Activated T-helper 17 cell treated with anti-CD3 and anti-CD28 coated beads, Interleukin-2, amount 50 U/mL, for 72 hours (primary cell): ENCODE measurements at places on chromosomes 3 and 15.

DNA sequence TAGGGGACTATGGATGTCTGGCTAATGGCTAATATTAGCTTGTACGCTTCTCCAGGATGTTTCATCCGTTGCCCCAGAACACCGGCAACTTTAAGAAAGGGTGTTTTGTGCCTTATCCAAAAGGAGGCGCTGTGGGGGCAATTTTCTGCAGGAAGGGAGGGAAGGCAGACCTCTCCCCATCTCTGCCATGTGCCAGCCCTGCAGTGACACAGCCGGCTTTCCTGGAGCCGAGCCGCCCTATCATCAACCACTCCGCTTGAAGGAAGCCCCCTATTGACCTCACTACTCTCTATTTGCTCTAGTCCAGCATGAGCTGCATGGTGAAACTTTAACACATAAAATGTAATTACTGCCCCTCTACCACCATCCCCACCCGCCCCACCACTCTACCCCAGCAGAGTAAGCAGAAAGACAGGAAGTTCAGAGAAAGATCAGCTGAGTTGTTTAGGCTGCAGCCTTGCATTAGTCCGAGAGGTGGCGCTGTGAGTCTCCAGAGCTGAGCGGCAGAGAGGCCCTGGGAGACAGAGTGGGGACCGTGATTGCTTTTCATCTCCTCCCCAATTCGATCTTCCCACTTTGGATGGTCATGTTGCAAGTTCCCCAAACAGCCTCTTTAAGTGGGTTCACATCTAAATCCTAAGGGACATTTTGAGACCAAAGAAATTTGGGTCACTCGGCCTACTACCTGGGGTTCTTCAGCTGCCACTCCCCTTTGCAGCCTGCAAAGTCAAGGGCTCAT is 24.5 kb upstream of the RAD18 start:
- H3K27me3 ChIP-seq, result no peaks in the 10 kb centered on the region
- no peaks in the 10 kb centered on the region for H3K36me3 ChIP-seq
- H3K4me1 ChIP-seq, result no peaks in the 10 kb centered on the region
- H3K27ac ChIP-seq, result no peak overlapping the region

GRCh38 chr3:54999159-54999558 is 71.3 kb upstream of the LRTM1 start:
- H3K4me3 ChIP-seq, result no peak overlapping the region
- H3K27ac ChIP-seq, result no peak overlapping the region
- H3K27me3 ChIP-seq, result no peaks in the 10 kb centered on the region
- H3K4me1 ChIP-seq, result no peaks in the 10 kb centered on the region

- no peaks in the 10 kb centered on the region for H3K27me3 ChIP-seq
- H3K4me1 ChIP-seq, result no peaks in the 10 kb centered on the region
- H3K4me3 ChIP-seq, result no peak overlapping the region
- peak overlapping the region; percentile 43 for H3K27ac ChIP-seq
- H3K36me3 ChIP-seq, result no peaks in the 10 kb centered on the region
Measured at GRCh38 chr15:31275331-31276262, 51.0 kb upstream of the KLF13 start.

DNA sequence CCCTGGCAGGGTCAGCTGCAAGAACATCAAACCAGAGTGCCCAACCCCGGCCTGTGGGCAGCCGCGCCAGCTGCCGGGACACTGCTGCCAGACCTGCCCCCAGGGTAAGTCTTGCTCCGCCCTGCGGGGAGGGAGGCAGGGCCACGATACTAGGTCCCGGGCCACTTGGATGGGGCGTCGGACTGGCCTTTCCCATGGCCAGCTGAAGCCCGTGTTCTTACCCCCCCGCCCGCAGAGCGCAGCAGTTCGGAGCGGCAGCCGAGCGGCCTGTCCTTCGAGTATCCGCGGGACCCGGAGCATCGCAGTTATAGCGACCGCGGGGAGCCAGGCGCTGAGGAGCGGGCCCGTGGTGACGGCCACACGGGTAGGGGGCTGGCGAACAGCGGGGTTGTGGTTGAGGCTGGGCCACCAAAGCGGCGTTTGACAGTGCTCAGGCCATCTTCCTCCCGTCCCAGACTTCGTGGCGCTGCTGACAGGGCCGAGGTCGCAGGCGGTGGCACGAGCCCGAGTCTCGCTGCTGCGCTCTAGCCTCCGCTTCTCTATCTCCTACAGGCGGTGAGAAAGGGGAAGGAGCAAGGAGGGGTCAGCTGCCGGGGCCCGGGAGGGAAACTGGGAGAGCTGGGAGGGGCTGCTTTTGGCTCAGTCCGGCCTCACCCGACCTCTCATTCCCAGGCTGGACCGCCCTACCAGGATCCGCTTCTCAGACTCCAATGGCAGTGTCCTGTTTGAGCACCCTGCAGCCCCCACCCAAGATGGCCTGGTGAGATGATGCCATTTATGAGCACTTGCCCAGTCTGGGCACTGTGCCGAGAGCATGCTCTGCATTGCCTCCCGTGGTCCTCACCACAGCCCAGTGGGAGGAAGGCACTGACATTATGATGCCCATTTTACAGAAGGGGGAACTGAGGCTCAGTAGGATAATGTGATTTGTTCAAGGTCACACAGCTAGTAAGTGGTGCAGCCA is 1.7 kb downstream of the CHRD start:
- no peak overlapping the region for H3K27ac ChIP-seq
- no peaks in the 10 kb centered on the region for H3K36me3 ChIP-seq
- H3K4me1 ChIP-seq, result no peaks in the 10 kb centered on the region
- peaks cover 43% of the 10 kb centered on the region for H3K27me3 ChIP-seq
- H3K4me3 ChIP-seq, result peak overlapping the region; percentile 49
- ATAC-seq, result peak; percentile 13

DNA sequence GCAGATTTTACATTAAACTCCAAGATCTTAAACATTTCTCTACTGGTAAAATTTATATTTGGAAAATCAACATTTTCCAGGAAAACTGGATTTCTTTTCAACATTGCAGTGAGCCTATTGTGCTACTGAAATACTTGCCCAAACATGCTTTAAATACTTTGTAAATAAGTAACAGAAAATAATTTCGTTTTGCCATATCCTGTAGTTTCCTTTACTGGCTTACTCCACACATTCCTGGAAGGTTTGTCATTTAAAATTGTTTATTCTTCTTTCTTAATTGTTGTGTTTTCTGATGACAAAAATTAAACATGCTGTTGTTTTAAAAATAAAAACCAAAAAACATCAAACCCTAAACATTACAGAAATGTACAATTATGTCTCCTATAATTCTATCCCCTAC is 22.0 kb downstream of the ACAD11 start:
- ATAC-seq, result no peak
- H3K27ac ChIP-seq, result no peak overlapping the region

GRCh38 chr3:66639809-66640356 is 139.1 kb upstream of the LRIG1 start:
- no peaks in the 10 kb centered on the region for H3K36me3 ChIP-seq
- H3K27me3 ChIP-seq, result no peaks in the 10 kb centered on the region
- no peak overlapping the region for H3K4me3 ChIP-seq
- ATAC-seq, result no peak
- H3K4me1 ChIP-seq, result no peaks in the 10 kb centered on the region

DNA sequence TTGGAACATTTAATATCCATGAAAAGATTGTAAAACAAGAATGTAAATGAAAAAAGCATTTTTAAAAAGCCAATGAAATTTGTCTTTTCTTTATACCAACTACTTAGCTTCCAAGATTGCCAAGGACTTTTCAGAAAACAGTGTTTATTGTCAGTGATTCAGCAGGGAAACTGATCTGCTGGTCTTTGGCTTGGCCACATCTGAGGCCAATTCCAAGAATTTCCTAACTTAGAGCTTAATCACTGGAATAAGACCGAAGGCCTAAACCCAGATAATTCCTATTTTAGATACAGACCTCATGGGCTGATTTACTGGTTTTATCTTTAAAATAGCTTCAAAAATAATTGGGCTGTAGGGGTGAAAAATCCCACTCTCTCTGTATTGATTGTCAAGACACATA is 260.5 kb upstream of the RORA start:
- no peak overlapping the region for H3K27ac ChIP-seq
- ATAC-seq, result no peak
- H3K4me3 ChIP-seq, result no peak overlapping the region
- no peaks in the 10 kb centered on the region for H3K36me3 ChIP-seq
- no peaks in the 10 kb centered on the region for H3K4me1 ChIP-seq

- no peaks in the 10 kb centered on the region for H3K36me3 ChIP-seq
- ATAC-seq, result no peak
- H3K4me1 ChIP-seq, result no peaks in the 10 kb centered on the region
Measured at GRCh38 chr3:77412584-77412983, 372.7 kb downstream of the ROBO2 start.

DNA sequence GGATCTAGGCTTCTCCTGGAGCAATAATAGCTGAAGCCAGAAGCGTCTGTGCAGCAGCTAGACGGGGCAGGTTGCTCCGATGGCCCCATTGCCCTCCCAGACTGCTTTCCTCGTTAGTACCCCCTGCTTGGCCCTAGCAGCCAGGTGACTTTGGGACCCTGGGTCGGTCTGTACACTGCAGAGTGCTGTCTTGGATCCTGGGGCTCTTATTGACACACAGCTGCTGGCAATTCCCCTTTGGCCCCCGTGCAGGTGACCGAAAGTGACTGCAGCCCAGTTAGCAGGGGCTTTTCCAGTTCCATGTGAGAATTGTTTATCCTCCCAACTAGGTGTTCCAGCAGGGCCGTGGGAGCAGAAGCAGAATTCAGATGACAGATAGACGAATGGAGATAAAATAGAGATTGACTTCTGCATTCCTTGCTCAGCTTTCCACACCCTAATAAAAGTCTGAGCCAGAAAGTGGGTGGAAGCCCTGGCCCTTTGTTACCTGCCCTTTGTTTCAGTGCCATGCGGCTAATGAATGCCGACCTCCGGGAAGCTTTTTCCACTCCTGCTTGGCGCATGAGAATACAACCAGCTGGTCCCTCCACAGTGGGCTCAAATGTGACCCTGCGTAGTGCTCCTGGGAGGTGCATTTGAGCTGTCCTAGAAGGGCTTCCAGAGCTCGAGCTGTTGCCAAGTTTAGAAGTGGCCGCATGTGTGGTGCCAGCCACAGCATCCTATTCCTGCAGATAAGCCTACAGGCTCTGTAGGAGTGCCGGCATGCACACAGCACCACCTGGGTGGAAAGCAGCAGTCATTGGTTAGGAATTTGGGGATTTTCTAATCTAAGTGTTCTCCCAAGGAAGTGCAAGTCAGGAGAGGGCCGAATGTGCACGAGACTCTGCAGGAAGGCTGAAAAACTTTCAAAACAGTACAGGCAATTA is 94.4 kb downstream of the SLCO3A1 start:
- peaks cover 51% of the 10 kb centered on the region for H3K4me1 ChIP-seq
- H3K36me3 ChIP-seq, result no peaks in the 10 kb centered on the region
- H3K27ac ChIP-seq, result no peak overlapping the region
- no peak overlapping the region for H3K4me3 ChIP-seq

DNA sequence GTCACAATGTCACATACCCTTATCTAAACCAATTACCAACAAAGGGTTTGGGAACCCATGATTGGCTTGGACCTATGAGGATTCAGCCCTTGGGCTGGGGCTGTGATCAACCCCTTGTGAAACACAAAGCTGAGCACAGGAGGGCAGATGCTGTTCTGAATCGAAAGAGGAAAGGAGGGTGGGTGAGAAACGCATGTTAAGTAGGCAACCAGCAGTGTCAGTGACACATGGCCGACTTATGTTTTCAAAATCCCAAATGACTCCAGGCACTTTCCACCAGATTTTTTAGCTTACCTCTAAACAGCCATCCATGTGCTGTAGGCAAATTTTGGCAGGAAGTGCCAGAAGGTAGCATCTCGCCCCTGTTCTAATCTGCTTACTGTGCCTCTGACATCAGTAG is 34.1 kb upstream of the KLHL25 start:
- H3K4me3 ChIP-seq, result no peak overlapping the region
- H3K27ac ChIP-seq, result no peak overlapping the region
- ATAC-seq, result no peak
- no peaks in the 10 kb centered on the region for H3K36me3 ChIP-seq

DNA sequence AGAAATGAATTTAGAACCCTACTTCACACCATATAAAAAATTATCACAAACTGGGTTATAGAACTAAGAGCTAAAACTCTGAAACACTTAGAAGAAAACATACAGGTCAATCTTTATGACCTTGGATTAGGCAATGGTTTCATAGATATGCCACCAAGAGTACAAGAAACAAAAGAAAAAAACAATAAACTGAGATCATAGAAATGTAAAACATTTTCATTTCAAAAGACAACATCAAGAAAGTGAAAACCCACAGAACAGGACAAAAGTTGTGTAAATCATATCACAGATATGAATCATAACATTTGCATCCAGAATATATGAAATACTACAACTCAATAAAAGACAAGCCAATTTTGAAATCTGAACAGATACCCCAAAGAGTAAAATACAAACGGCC is 72.4 kb downstream of the TBL1XR1 start:
- H3K4me3 ChIP-seq, result peak overlapping the region; percentile 10
- H3K4me1 ChIP-seq, result peaks cover 56% of the 10 kb centered on the region
- H3K27ac ChIP-seq, result no peak overlapping the region
- peak; percentile 80 for ATAC-seq
- no peaks in the 10 kb centered on the region for H3K27me3 ChIP-seq
- H3K36me3 ChIP-seq, result peaks cover 22% of the 10 kb centered on the region

DNA sequence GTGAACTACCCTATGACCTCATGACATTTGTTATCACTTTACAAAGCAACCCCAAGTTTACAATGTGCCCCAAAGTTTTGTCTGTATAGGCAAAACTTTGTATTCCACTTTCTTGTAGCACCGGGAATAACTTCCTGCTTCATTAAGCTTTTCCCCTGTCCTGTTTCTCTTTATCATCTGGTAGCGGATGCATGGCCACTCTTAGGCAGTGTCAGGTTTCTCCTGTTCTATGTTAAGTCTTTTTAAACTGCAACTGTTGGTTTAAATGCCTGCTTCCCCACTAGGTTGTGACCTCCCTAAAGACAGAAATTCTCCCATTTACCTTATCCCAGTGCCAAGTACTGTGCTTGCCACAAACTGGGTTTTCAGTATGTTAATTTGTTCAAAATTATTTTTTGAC is 433.6 kb upstream of the DPH6 start:
- H3K27me3 ChIP-seq, result no peaks in the 10 kb centered on the region
- H3K36me3 ChIP-seq, result no peaks in the 10 kb centered on the region
- no peaks in the 10 kb centered on the region for H3K4me1 ChIP-seq
- no peak overlapping the region for H3K4me3 ChIP-seq
- no peak for ATAC-seq

DNA sequence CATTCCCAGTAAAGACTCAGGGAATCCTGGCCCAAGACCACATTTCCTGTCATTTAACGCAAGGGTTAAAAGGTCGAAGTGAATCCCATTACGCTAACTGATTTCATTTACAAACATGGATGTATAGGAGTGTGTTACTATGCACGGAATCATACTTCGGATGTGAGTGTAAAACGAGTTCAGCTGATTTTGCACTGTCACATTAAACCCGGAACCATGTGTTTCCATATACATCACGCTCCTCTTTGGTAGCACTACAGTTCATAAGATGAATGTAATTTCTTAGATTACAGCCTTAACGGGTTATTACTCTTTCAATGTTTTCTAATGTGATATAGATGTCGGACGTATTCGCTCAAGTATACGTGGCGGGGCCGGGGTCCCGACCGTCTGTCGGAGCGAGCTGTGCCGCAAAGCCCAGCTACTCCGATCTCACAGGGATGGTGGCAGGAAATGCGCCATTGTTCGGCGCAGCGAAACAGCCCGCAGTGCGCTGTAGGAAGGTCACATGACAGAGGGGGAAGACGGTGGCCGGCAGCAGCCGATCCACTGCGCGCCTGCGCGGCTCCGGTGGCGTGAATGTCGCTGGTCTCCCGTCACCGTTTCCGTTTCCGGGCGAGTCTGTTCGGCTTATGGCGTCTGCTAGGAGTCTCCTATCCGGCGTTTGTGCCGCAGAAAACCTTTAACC is 97.3 kb downstream of the NPAP1 start:
- H3K4me3 ChIP-seq, result peak overlapping the region; percentile 82
- H3K27ac ChIP-seq, result peak overlapping the region; percentile 76
- no peaks in the 10 kb centered on the region for H3K36me3 ChIP-seq
- ATAC-seq, result peak; percentile 74

GRCh38 chr3:58341376-58341775 is 8.7 kb downstream of the PXK start:
- no peaks in the 10 kb centered on the region for H3K27me3 ChIP-seq
- no peak overlapping the region for H3K4me3 ChIP-seq
- H3K27ac ChIP-seq, result no peak overlapping the region
- ATAC-seq, result no peak
- H3K36me3 ChIP-seq, result peaks cover 52% of the 10 kb centered on the region
